Stimulated activated CD4-positive, alpha-beta T cell treated with anti-CD3 and anti-CD28 coated beads, Interleukin-15, amount 100 ng/mL, for 24 hours (primary cell): ENCODE measurements at places on chromosomes 3 and 15.

GRCh38 chr3:10950476-10951294 lies 41.9 kb upstream of the SLC6A1 start:
- DNase-seq = peak; percentile 15

DNA sequence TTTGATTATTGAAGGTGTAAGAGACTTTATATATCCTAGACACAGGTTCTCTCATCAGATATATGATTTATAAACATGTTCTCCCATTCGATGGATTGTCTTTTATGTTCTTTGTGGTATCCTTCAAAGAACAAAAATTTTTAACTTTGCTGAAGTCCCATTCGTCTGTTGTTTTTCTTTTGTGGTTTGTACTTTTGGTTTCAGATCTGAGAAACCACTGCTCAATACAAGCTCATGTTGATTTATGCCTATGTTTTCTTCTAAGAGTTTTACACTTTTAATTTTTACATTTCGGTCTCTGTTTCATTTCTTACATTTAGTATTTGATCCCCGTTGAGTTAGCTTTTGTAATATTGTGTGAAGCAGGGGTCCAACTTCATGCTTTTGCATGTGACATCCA lies 103.3 kb upstream of the SPRED1 start:
- DNase-seq = no peak

- no peak for DNase-seq
These were observed 75.1 kb downstream of the GRM7 start for GRCh38 chr3:6935970-6936369.

DNA sequence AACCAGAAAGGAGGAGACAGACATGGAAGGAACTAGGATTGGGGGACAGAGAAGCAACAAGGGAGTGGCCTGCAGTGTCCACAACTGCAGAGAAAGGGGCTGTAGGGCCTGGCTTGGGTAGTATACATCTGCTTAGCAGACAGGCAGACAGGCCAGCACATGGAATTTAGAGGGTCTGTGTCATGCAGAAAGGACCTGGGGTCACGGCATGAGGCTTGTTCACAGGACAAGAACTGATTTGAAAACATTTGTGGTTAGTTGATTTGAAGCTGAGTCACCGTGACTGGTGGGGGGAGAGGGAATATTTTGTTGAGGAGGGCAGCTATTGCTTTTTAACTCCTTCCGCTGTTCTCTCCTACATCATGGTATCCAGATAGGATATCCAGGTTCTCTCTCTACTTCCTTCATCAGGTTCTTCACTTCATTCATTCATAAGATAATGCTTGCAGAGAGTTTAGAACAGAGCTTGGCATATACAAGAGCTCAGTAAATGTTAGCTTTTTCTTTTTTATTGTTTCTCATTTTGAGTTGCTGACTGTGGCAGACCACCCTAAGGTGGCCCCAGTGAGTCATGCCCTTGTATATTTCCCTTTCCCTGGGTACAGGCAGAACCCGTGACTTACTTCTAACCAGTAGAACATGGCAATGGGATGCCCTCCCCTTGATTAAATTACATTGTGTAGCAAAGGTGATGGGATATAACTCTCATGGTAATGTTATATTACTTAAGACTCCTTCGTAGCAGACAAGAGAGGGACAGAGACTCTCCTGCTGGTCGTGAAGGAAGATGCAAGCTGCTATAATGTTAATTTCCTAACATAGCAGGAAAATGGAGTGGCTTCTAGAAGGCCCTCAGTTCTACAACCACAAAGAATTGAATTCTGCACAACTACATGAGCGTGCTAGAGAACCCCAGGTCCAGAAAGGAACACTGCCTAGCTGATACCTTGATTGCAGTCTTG lies 95.0 kb upstream of the NMNAT3 start:
- DNase-seq = no peak

GRCh38 chr15:97680606-97681220 lies 279.8 kb upstream of the ARRDC4 start:
- no peak for DNase-seq

- peak; percentile 71 for DNase-seq
These were observed 590 bp downstream of the POLG start for GRCh38 chr15:89333959-89334509.

GRCh38 chr3:50267280-50267913 lies 1.6 kb upstream of the SEMA3B start:
- DNase-seq = no peak

GRCh38 chr3:123194552-123194951 lies 7.2 kb upstream of the SEC22A start:
- DNase-seq = no peak

DNA sequence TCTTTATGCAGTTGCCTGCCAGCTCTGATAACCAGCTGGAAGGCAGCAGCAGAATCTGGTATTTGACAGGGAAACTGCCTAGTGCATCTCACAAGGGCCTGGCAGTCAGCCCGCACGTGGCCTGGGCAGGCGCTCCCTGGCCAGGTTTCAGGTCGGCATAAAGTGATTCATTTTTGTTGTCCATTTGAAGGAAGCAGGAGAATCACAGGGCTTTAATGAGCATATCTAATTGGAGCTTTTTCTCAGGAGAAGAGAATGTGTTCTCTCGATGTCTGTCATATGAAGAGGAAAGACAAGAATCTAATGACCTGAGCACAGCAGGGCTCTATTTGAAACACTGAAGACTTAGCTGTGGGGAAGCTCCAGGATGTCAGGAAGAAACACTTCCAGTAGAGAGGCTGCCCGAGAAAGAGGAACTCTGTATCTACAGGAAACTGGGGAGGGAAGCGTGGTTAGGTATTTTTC lies 98.8 kb upstream of the MB21D2 start:
- DNase-seq = no peak

DNA sequence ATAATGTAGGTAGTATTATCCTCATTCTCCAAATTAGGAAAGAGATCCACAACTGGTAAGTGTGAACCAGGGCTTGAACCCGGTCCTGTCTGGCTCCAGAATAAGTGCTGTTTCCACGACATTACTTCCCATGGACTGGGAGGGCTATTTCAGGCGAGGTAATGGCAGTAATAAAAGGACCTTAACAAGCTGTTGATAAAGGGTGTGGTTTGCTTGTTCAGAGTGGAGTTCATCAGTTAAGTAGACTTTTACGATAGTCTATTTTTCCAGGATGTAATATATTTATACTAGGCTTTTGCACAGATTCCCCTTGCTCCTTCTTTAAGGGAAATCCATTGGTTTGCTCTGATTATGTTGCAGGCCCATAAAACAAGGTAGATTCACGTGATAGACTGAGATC lies 88.4 kb upstream of the TNFAIP8L3 start:
- no peak for DNase-seq
